T-cell (primary cell): ENCODE measurements at places on chromosomes 2 and 18. TPM values are rescaled to one million over a fixed set of nuclear protein-coding genes. Genes with fewer than 3 reads are reported as not detected.

FZD7 gene
- total RNA-seq: 0.15 TPM

TTC27 gene
- 23.3 TPM for total RNA-seq

TXNDC2 gene
- not detected for total RNA-seq

LRRC30 gene
- total RNA-seq: not detected

MYL1 gene
- total RNA-seq: not detected

RFTN2 gene
- total RNA-seq: not detected

PTPRM gene
- total RNA-seq: 47.4 TPM

HOXD1 gene
- total RNA-seq: not detected

RNF152 gene
- 0.44 TPM for total RNA-seq

NAT8 gene
- total RNA-seq: not detected

KRTCAP3 gene
- 19.7 TPM for total RNA-seq

SPOPL gene
- total RNA-seq: 11.8 TPM

SLC30A3 gene
- not detected for total RNA-seq

GCC2 gene
- total RNA-seq: 124 TPM

DLGAP1 gene
- 0.26 TPM for total RNA-seq

UBE2E3 gene
- total RNA-seq: 21.3 TPM

TCF23 gene
- not detected for total RNA-seq

IL18R1 gene
- 12.5 TPM for total RNA-seq

XIRP2 gene
- total RNA-seq: not detected

TMEM18 gene
- total RNA-seq: 29.0 TPM

ARHGAP25 gene
- total RNA-seq: 123 TPM

REG1B gene
- 5.4 TPM for total RNA-seq
